CD4-positive, alpha-beta T cell treated with Interleukin-1 beta for 1 hour (primary cell): ENCODE measurements at places on chromosomes 11 and 22.

DNA sequence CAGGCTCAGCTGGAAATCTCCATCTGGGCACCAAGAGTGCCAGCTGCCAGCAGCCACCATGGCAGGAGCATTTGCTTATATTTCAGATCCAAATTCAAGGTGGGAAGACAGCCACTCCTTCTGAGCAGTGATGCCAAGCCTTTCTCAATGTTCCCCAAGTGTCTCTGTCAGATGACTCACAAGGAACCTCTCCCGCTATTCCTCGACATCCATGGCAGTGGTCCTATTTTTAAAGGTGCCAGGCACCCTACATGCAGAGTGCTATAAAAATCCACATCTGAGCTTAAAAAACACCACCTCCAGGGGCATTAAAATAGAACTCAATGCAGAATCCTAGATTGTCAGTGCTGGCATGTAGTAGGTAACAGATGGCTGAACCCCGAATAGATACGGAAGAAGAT is 112.1 kb downstream of the SLC1A2 start:
- DNase-seq: no peak

DNA sequence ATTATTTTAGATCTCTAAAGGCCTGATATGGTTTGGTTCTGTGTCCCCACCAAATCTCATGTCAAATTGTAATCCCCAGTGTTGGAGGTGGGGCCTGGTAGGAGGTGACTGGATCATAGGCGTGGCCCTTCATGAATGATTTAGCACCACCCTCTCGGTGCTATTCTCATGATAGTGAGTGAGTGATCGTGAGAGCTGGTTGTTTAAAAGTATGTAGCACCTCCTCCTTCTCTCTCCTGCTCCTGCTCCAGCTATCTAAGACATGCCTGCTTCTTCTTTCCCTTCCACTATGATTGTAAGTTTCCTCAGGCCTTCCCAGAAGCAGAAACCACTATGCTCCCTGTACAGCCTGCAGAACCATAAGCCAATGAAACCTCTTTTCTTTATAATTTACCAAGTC is 114.1 kb downstream of the SERGEF start:
- no peak for DNase-seq

DNA sequence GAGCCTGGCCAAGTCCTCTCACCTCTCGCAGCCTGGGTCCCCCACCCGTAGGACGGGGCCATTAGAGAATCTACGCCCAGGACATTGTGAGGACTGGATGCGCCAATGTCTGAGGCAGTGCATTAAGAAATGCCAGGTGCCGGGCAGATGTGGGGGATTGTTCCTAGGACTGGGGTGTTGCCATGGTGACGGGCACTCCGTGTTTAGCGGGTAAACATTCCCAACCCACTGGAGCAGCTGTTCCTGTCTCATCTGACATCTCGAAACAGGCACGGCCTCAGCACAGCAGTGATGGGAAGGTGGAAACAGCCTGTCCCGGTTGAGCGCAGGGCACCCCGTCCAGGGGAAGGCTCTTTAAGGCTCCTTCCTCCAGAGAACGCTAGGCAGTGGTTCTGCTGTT is 99.6 kb upstream of the RTL6 start:
- DNase-seq: no peak

DNA sequence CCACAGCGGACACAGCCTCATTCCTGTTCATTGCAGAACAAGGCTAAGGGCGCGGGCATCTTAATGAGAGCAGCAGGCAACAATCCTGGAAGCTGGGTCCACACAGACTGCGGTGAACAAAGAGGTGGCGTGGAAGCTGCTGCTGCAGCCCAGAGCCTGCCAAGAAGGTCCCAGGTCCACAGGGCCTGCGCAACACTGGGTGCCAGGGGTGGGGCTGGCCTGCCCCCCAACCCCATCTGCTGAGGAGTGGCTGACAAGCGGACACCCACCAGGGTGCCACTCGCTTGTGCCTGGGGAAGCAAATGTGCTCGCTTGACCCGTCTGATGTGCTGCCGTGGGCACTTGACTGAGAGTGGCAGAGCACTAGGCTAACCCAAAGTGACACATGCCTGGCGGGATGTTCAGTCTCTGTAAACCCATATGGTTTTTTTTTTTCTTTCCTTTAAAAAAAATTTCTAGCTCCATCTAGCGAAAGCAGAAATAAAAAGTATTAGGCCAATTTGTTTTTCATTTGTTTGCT is 83.2 kb upstream of the PITPNB start:
- DNase-seq: no peak
